CD4-positive, alpha-beta memory T cell (primary cell): ENCODE measurements at places on chromosomes 2 and 18. TPM values are rescaled to one million over a fixed set of nuclear protein-coding genes. Genes with fewer than 3 reads are reported as not detected.

TMEM17 gene
- not detected for total RNA-seq

CNGA3 gene
- not detected for total RNA-seq

DYNAP gene
- not detected for total RNA-seq

CACNB4 gene
- 0.64 TPM for total RNA-seq

SOWAHC gene
- 1.5 TPM for total RNA-seq

DNA sequence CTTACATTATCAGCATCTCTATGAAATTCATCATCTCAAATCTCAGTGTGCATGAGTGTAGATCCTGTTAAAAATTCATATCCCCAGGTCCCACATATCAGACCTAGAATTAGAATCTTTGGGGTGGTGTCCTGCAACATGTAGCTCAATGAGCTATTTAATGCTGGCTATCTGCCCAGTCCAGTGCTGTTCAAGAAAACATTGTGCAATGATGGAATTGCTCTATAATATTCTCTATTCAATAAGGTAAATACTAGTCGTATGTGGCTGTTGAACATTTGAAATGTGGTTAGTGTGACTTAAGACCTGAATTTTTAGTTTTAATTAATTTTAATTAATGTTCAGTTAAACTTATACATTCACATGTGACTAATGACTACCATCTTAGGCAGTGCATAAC is 127.4 kb downstream of the NOL4 start:
- no peaks in the 10 kb centered on the region for H3K27me3 ChIP-seq
- no peak overlapping the region for H3K27ac ChIP-seq
- no peak for DNase-seq

GRCh38 chr2:207248702-207249377 is 83.1 kb upstream of the KLF7 start:
- no peak for DNase-seq
- no peaks in the 10 kb centered on the region for H3K4me1 ChIP-seq
- no peaks in the 10 kb centered on the region for H3K27me3 ChIP-seq
- H3K27ac ChIP-seq = no peak overlapping the region

- peaks cover 42% of the 10 kb centered on the region for H3K4me1 ChIP-seq
- H3K27ac ChIP-seq = peak overlapping the region; percentile 89
- H3K4me3 ChIP-seq = peak overlapping the region; percentile 75
- H3K27me3 ChIP-seq = no peaks in the 10 kb centered on the region
- no peak for DNase-seq
- no peaks in the 10 kb centered on the region for H3K36me3 ChIP-seq
Observed at GRCh38 chr2:26245231-26245732, 543 bp downstream of the HADHB start.

DNA sequence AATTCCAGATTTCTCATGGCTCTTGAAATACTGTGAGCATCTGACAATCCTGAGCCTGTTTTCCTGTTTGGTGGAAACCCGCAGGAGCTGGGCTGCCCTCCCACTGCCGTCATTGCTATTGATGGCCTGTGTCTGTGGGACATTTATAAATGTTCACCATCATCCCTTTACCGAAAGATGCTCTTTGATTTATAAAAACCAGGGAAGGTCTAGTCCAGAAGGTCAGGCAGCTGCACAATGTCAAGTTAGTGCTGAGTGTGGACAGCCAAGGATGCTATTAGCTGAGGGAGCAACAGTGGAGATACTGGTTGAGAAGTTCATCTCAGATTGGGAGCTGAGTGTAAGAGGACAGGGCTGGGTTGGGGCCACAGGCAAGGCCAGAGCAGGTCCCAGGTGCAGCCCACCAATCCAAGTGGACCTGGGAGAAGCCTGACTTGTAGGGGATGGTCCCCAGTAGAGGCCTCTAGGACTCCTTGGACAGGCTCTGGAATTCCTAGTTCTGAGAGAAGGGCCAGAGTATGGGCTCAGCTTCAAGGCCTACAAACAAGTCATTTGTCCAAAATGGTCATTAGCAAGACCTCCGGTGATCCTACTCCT is 55.1 kb downstream of the COPS8 start:
- H3K4me3 ChIP-seq = no peak overlapping the region
- H3K36me3 ChIP-seq = no peaks in the 10 kb centered on the region
- no peak for DNase-seq
- H3K4me1 ChIP-seq = no peaks in the 10 kb centered on the region
- no peak overlapping the region for H3K27ac ChIP-seq

DNA sequence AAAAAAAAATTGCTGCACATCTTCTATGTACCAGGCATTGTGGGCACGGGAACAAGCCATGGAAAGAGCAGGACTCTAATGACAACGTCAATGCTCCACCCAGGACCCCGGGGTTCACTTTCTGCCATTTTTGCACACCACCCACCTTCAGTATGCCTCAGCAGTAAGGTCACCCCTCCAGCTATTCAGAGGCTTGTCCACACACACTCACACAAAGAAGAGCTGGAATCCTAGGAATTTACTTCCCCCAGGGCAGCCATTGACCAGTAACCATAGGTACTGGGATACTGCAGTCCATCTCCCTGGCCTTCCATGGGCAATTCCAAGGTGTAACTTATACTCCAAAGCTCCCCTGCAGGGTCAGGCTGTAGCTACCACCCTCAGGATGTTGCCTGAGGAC is 170.8 kb downstream of the SUCLG1 start:
- H3K4me1 ChIP-seq = no peaks in the 10 kb centered on the region
- H3K4me3 ChIP-seq = no peak overlapping the region
- H3K27me3 ChIP-seq = peaks cover 4% of the 10 kb centered on the region
- no peak for DNase-seq

DNA sequence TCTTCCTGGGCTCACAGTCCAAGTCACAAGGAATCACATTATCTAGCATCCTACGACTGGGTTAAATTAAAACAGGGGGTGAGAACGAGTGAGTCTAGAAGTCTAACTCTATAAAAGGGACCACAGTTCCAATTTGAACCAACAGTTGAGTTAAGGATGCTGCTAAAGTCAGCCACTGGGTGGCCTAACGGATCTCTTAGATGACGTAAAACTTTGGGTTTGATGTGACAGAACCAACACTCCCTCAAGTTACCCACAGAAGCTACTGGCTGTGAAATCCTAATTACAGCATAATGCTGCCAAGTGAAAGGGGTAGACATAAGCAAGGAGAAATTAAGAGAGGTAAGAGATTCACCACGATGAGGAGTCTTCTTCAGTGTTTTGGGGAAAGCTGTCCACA is 32.7 kb upstream of the RUFY4 start:
- H3K36me3 ChIP-seq = no peaks in the 10 kb centered on the region
- H3K4me3 ChIP-seq = no peak overlapping the region
- peaks cover 14% of the 10 kb centered on the region for H3K4me1 ChIP-seq
- no peak for DNase-seq
- no peak overlapping the region for H3K27ac ChIP-seq

DNA sequence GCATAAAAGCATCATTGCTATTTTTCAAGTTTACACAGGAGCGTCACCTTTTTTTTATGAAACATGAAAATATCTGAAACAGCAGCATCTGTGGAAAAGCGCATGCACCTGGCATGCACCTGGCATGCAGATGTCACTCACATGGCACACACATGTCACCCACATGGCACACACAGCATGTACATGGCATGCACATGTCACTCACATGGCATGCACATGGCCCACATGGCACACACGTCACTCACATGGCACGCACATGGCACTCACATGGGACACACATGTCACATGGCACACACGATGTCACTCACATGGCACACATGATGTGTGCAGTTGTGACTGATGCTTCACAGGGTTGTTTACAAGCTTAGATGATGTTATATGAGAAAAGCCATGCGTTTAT is 188.0 kb downstream of the ZNF407 start:
- H3K4me3 ChIP-seq = no peak overlapping the region
- H3K27ac ChIP-seq = no peak overlapping the region
- H3K4me1 ChIP-seq = no peaks in the 10 kb centered on the region

GRCh38 chr2:187658952-187659525 is 104.8 kb upstream of the TFPI start:
- no peaks in the 10 kb centered on the region for H3K36me3 ChIP-seq
- no peaks in the 10 kb centered on the region for H3K4me1 ChIP-seq
- no peak overlapping the region for H3K27ac ChIP-seq
- DNase-seq = no peak

- H3K27me3 ChIP-seq = no peaks in the 10 kb centered on the region
- no peaks in the 10 kb centered on the region for H3K4me1 ChIP-seq
- no peaks in the 10 kb centered on the region for H3K36me3 ChIP-seq
- peak; percentile 11 for DNase-seq
- no peak overlapping the region for H3K4me3 ChIP-seq
- H3K27ac ChIP-seq = no peak overlapping the region
Observed at GRCh38 chr2:206392118-206392517, 51.2 kb upstream of the ADAM23 start.

GRCh38 chr18:76937597-76937996 is 115.2 kb downstream of the ZNF236 start:
- no peak for DNase-seq
- H3K27me3 ChIP-seq = no peaks in the 10 kb centered on the region
- H3K4me1 ChIP-seq = no peaks in the 10 kb centered on the region
- H3K36me3 ChIP-seq = peaks cover 28% of the 10 kb centered on the region
- H3K4me3 ChIP-seq = no peak overlapping the region
